ENCODE measurements at places on chromosomes 5 and 9.
A peak's percentile ranks its signal among the peaks of the same experiment; 100 is the strongest.

- DNase-seq = no peak
Measured at GRCh38 chr9:19163631-19164030, 36.3 kb upstream of the PLIN2 start.

GRCh38 chr9:96554801-96555566 is 64.7 kb downstream of the CDC14B start:
- DNase-seq = no peak

- DNase-seq = no peak
Measured at GRCh38 chr5:146721073-146721815, 157.3 kb downstream of the PPP2R2B start.

- no peak for DNase-seq
Measured at GRCh38 chr5:72248410-72248981, 71.5 kb downstream of the MRPS27 start.

- DNase-seq = peak; percentile 15
Measured at GRCh38 chr5:78677777-78678668, 29.5 kb upstream of the LHFPL2 start.
